ENCODE measurements at places on chromosomes 13 and 19. TPM values are rescaled to one million over a fixed set of nuclear protein-coding genes. Genes with fewer than 3 reads are reported as not detected.
A peak's percentile ranks its signal among the peaks of the same experiment; 100 is the strongest.

GRCh38 chr13:85236413-85236812, 562.8 kb downstream of the SLITRK6 start:
- DNase-seq = peak; percentile 26
- no peaks in the 10 kb centered on the region for H3K36me3 ChIP-seq
- H3K4me3 ChIP-seq = no peak overlapping the region
- H3K27me3 ChIP-seq = no peaks in the 10 kb centered on the region

ONECUT3 gene
- not detected for total RNA-seq

IFNL1 gene
- total RNA-seq = not detected

MZT1 gene
- total RNA-seq = 36.9 TPM

GRCh38 chr13:101451641-101452040, 834 bp upstream of the ITGBL1 start:
- H3K4me1 ChIP-seq = peaks cover 25% of the 10 kb centered on the region
- H3K27ac ChIP-seq = no peak overlapping the region
- DNase-seq = no peak

- DNase-seq = peak; percentile 43
- no peaks in the 10 kb centered on the region for H3K27me3 ChIP-seq
- peaks cover 23% of the 10 kb centered on the region for H3K4me1 ChIP-seq
- no peaks in the 10 kb centered on the region for H3K36me3 ChIP-seq
- no peak overlapping the region for H3K27ac ChIP-seq
Observed at GRCh38 chr19:48741129-48741999, 954 bp upstream of the RASIP1 start.

LIM2 gene
- not detected for total RNA-seq

GRCh38 chr19:1402411-1403070, 1.2 kb upstream of the GAMT start:
- no peak overlapping the region for H3K27ac ChIP-seq
- peaks cover 21% of the 10 kb centered on the region for H3K4me1 ChIP-seq
- no peak overlapping the region for H3K4me3 ChIP-seq
- no peak for DNase-seq
- H3K27me3 ChIP-seq = no peaks in the 10 kb centered on the region

ANKLE1 gene
- 17.5 TPM for total RNA-seq

ZNF536 gene
- 3.5 TPM for total RNA-seq

- DNase-seq = no peak
- H3K4me3 ChIP-seq = peak overlapping the region; percentile 83
- H3K36me3 ChIP-seq = peaks cover 54% of the 10 kb centered on the region
- no peaks in the 10 kb centered on the region for H3K27me3 ChIP-seq
Observed at GRCh38 chr19:49488046-49488862, 846 bp downstream of the RPL13A start.

- DNase-seq = no peak
- no peaks in the 10 kb centered on the region for H3K36me3 ChIP-seq
- H3K27me3 ChIP-seq = no peaks in the 10 kb centered on the region
- no peak overlapping the region for H3K4me3 ChIP-seq
Observed at GRCh38 chr19:31976775-31977536, 368.5 kb upstream of the ZNF507 start.

GRCh38 chr13:77506874-77507273, 28.6 kb upstream of the SCEL start:
- peaks cover 16% of the 10 kb centered on the region for H3K27me3 ChIP-seq
- peaks cover 35% of the 10 kb centered on the region for H3K4me1 ChIP-seq
- no peak overlapping the region for H3K4me3 ChIP-seq
- no peak overlapping the region for H3K27ac ChIP-seq
- H3K36me3 ChIP-seq = no peaks in the 10 kb centered on the region
- peak; percentile 49 for DNase-seq

MISP gene
- 0.11 TPM for total RNA-seq

- DNase-seq = peak; percentile 39
- H3K27ac ChIP-seq = peak overlapping the region; percentile 99
- peaks cover 23% of the 10 kb centered on the region for H3K4me1 ChIP-seq
- peak overlapping the region; percentile 95 for H3K4me3 ChIP-seq
- H3K36me3 ChIP-seq = peaks cover 22% of the 10 kb centered on the region
Observed at GRCh38 chr19:8445488-8446001, 770 bp downstream of the HNRNPM start.

DNA sequence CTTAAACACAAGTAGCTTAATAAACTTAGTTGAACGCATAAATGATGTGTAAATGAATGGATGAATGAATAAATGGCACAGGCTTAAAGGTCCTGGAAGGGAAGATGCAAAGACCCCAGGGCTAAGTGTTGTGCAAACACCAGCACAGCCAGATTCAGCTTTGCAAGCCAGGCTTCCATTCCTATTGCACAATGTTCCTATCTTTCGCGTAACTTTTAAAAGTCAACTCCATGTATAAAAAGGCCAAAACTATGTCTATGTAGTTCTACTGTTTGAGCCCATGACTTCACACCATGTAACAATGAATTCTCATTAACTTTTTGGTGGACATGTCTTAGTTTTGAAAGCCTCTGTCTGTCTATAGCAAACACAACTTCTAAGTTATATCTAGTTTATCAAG, 226.0 kb downstream of the NALCN start:
- no peak for DNase-seq
- no peaks in the 10 kb centered on the region for H3K27me3 ChIP-seq
- H3K27ac ChIP-seq = no peak overlapping the region
- no peak overlapping the region for H3K4me3 ChIP-seq

GRCh38 chr19:29559743-29560142, 33.9 kb downstream of the VSTM2B start:
- no peak for DNase-seq
- peaks cover 4% of the 10 kb centered on the region for H3K27me3 ChIP-seq
- no peaks in the 10 kb centered on the region for H3K36me3 ChIP-seq
- no peak overlapping the region for H3K27ac ChIP-seq
- no peak overlapping the region for H3K4me3 ChIP-seq
- H3K4me1 ChIP-seq = no peaks in the 10 kb centered on the region

KIRREL2 gene
- 0.17 TPM for total RNA-seq

FPR1 gene
- not detected for total RNA-seq

- H3K4me1 ChIP-seq = peaks cover 18% of the 10 kb centered on the region
- no peaks in the 10 kb centered on the region for H3K36me3 ChIP-seq
- H3K4me3 ChIP-seq = no peak overlapping the region
- H3K27ac ChIP-seq = no peak overlapping the region
Observed at GRCh38 chr13:21055511-21056045, 5.8 kb downstream of the LATS2 start.

DNA sequence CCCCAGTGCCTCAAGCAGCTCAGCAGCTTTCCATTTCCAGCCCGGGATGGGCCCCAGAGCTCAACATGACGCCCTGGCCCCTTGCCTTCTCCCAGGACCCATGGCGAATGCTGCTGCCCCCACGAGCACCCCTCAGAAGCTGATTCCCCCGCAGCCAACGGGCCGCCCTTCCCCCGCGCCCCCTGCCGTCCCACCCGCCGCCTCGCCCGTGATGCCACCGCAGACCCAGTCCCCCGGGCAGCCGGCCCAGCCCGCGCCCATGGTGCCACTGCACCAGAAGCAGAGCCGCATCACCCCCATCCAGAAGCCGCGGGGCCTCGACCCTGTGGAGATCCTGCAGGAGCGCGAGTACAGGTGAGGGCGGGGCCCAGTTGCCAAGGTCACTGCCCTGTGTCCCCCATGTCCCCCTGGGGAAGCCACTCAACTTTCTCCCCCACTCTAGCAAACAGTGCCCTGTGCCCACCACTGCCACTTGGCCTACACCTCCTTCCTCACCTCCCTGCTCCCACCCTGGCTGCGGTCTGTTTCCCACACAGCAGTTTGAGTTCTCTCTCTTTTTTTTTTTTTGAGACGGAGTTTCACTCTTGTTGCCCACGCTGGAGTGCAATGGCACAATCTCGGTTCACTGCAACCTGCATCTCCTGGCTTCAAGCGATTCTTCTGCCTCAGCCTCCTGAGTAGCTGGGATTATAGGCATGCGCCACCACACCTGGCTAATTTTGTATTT, 26.9 kb downstream of the SMARCA4 start:
- no peak overlapping the region for H3K27ac ChIP-seq
- no peaks in the 10 kb centered on the region for H3K27me3 ChIP-seq
- no peaks in the 10 kb centered on the region for H3K4me1 ChIP-seq

GRCh38 chr13:50676602-50677001, 166.9 kb downstream of the DLEU7 start:
- no peaks in the 10 kb centered on the region for H3K27me3 ChIP-seq
- no peak for DNase-seq
- no peaks in the 10 kb centered on the region for H3K36me3 ChIP-seq
- H3K4me1 ChIP-seq = no peaks in the 10 kb centered on the region

- no peaks in the 10 kb centered on the region for H3K27me3 ChIP-seq
- no peak overlapping the region for H3K27ac ChIP-seq
- DNase-seq = no peak
- no peaks in the 10 kb centered on the region for H3K4me1 ChIP-seq
- no peak overlapping the region for H3K4me3 ChIP-seq
Observed at GRCh38 chr13:26225896-26226617, 3.9 kb upstream of the RNF6 start.

DNA sequence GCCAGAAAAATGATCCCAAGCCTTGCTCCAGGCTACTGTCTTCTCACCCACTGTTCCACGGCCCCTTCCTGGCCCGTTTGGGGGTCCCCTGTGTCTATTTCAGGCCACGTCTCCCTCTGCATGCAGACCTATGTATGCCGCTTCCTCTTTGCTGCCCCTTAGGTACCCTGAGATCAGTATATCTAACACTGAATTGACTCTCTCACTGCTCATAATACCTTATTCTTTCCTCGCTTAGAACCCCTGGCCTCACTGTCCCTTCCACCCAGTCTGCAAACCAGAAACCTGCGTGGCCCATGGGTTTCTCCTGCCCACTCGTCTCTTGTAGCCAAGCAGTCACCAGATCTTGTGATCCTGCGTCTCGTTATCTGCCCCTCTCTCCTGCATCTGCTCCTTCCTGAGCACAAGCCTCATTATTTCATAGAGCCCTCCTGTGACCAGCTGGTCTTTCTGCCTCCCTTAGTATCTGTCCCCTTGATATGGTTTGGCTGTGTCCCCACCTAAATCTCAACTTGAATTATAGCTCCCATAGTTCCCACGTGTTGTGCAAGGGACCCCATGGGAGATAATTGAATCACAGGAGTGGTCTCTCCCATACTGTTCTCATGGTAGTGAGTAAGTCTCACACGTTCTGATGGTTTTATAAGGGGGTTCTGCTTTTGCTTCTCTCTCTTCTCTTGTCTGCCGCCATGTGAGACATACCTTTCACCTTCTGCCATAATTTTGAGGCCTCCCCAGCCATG, 109.0 kb upstream of the RNF113B start:
- H3K27me3 ChIP-seq = no peaks in the 10 kb centered on the region
- peak; percentile 41 for DNase-seq
- no peaks in the 10 kb centered on the region for H3K36me3 ChIP-seq
- peaks cover 39% of the 10 kb centered on the region for H3K4me1 ChIP-seq
- H3K4me3 ChIP-seq = no peak overlapping the region

- no peak overlapping the region for H3K27ac ChIP-seq
- no peak for DNase-seq
- H3K27me3 ChIP-seq = no peaks in the 10 kb centered on the region
- no peak overlapping the region for H3K4me3 ChIP-seq
- H3K36me3 ChIP-seq = no peaks in the 10 kb centered on the region
- H3K4me1 ChIP-seq = no peaks in the 10 kb centered on the region
Observed at GRCh38 chr13:66558506-66558905, 671.6 kb downstream of the PCDH9 start.

GRCh38 chr13:40776681-40777165, 5.7 kb upstream of the MRPS31 start:
- H3K27ac ChIP-seq = no peak overlapping the region
- H3K36me3 ChIP-seq = no peaks in the 10 kb centered on the region
- H3K27me3 ChIP-seq = no peaks in the 10 kb centered on the region
- peaks cover 6% of the 10 kb centered on the region for H3K4me1 ChIP-seq
- no peak overlapping the region for H3K4me3 ChIP-seq

C5AR2 gene
- total RNA-seq = not detected

C19orf73 gene
- 1.7 TPM for total RNA-seq

GRCh38 chr19:31910224-31910623, 435.2 kb upstream of the ZNF507 start:
- H3K27me3 ChIP-seq = no peaks in the 10 kb centered on the region
- H3K4me3 ChIP-seq = no peak overlapping the region
- no peaks in the 10 kb centered on the region for H3K36me3 ChIP-seq
- no peak for DNase-seq
- H3K4me1 ChIP-seq = no peaks in the 10 kb centered on the region

DNA sequence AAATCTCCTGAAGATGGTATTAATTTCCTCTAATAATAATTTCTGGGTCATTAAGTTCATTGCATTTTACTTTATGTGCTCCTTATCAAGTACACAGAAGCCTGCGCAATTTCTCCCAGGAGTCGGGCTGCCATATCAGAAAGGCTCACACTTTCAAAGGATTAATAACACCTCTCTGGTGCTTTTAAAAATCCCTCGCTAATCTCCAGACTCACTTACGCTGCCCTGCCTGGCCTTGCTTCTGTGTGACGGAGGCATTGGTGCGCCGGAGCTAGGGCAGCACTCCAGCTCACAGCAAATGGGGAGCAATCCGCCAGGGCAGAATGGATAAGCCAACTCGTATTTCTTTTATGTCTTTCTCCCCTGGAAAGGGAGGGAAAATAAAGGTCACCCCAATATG, 300.8 kb downstream of the EFNB2 start:
- no peak overlapping the region for H3K27ac ChIP-seq
- no peak overlapping the region for H3K4me3 ChIP-seq
- H3K27me3 ChIP-seq = no peaks in the 10 kb centered on the region
- H3K36me3 ChIP-seq = no peaks in the 10 kb centered on the region
- DNase-seq = no peak
- no peaks in the 10 kb centered on the region for H3K4me1 ChIP-seq

DNA sequence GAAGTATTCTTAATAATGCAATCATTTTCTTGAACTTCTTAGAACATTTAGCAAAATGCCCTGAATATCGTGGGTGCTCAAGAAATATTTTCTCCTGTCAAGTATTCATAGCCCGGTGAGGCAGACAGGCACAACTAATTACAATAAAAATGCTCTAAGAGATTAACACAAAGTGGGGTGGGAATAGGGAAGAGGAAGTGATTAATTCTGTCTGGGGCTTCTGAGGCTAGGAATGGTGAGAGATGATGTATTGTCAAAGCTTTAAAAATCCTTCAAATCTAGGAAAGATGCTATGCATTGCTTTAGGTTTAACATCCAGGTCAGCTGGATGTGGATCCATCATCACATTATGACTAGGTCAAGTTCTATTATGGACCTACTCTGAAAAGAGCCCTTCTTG, 66.9 kb upstream of the POSTN start:
- peak; percentile 65 for DNase-seq
- H3K27ac ChIP-seq = no peak overlapping the region
- no peaks in the 10 kb centered on the region for H3K27me3 ChIP-seq
- H3K4me1 ChIP-seq = peaks cover 21% of the 10 kb centered on the region
- no peak overlapping the region for H3K4me3 ChIP-seq
- peaks cover 7% of the 10 kb centered on the region for H3K36me3 ChIP-seq

ADGRE2 gene
- total RNA-seq = 1.5 TPM

ZNF230 gene
- total RNA-seq = 5.4 TPM

PRODH2 gene
- total RNA-seq = not detected

Measured in A673 (cell line).